ENCODE measurements at places on chromosomes 5 and 9.

- DNase-seq = no peak
These were observed 87.6 kb downstream of the MAP1B start for GRCh38 chr5:72194846-72195245.

GRCh38 chr5:1768283-1769000 lies 31.2 kb downstream of the MRPL36 start:
- DNase-seq = no peak

DNA sequence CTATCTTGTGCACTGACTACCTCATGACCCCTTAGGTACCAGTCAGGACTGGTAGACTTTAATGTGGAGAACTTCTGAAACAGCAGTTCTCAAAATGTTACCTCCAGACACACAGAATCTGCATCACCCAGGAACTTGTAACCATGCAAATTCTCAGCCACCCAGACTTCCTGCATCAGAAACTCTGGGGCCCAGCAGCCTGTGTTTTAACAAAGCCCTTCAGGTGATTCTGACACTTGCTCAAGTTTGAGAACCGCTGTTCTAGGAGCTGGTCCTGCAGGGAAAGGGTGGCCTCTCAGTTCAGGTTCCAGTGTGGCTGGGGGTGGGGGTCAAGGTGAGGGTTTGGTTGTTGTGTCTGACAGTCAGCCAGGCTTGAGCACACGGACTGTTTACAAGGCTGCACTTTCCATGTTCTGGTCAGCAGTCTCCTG lies 28.4 kb downstream of the ZFP62 start:
- no peak for DNase-seq

GRCh38 chr5:135971701-135972100 lies 16.9 kb upstream of the LECT2 start:
- DNase-seq = no peak

- peak; percentile 94 for DNase-seq
These were observed 1.7 kb downstream of the DBN1 start for GRCh38 chr5:177471610-177472356.

DNA sequence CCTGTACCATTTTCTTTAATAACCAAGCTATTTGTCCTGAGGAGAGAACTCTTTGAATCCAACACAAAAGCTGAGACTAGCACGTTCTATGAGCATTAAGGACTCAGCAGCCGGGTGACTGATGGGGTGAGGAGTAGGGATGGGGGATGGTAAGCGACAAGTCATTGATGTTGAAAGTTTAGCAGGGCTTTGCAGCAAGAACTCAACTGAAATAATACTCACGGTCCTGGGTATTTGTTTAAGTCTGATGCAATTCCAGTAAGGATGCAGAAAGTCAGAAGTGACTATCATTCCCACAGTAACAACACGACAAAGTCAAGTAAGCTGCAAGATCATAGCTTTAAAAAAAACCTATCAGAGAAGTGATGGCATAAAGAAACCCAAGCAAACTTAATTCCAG lies 131.1 kb downstream of the ACTL7B start:
- DNase-seq = peak; percentile 16

- DNase-seq = no peak
These were observed 25.0 kb upstream of the CCL28 start for GRCh38 chr5:43437062-43437660.

DNA sequence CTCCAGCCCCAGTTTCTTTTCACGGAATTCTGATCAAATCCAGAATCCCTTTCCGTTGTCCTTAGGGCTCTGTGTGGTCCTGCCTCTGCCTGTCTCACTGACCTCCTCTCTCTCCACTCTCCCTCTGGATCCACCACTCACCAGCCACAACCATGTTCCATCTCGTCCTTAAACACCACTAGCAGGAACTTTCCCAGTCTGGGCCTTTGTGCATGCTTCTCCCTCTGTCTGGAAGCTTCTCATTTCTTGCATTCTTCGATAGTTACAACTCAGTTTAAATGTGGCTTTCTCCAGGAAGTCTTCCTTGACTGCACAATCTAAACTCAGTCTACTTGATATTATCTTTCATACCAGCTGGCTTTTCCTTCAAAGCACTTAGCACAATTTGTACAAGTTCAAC lies 117.7 kb upstream of the MSX2 start:
- DNase-seq = no peak

GRCh38 chr9:132456241-132456640 lies 46.2 kb downstream of the CFAP77 start:
- peak; percentile 28 for DNase-seq

GRCh38 chr5:145495196-145495595 lies 339.9 kb downstream of the PRELID2 start:
- no peak for DNase-seq

DNA sequence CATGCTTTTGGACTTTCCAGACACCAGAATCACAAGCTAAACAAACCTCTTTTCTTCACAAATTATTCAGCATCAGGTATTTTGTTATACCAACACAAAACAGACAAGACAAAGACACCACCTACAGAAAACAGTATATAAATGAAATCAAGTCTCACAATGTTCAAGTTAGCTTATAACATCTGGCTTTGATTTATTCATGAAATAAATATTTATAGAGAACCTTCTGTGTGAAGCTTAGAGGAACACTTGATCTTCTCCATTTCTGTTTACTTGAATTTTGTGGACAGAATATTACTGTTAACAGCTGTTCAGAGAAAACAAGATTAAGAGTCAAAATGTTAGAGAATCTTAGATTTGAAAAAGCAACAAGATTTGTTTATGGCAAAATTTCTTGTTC lies 137.4 kb upstream of the PRR16 start:
- peak; percentile 12 for DNase-seq

GRCh38 chr5:72480841-72481240 lies 26.4 kb downstream of the ZNF366 start:
- DNase-seq = peak; percentile 19

- DNase-seq = no peak
These were observed 86.0 kb upstream of the CTSL start for GRCh38 chr9:87639949-87640348.

- DNase-seq = no peak
These were observed 932.5 kb upstream of the WWC1 start for GRCh38 chr5:167358868-167359492.

DNA sequence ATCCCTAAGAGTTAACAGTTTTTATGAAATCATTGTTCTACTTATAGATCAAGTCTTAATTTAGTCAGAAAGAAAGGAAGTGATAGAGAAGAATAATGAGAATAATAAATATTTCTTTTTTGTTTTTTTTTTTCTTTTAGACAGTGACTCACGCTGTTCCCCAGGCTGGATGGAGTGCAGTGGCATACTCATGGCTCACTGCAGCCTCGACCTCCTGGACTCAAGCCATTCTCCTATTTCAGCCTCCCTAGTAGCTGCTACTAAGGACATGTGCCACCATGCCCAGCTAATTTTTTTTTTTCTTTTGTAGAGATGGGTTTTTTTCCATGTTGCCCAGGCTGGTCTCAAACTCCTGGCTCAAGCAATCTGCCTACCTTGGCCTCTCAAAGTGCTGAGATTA lies 11.0 kb downstream of the IFNA21 start:
- peak; percentile 41 for DNase-seq

- DNase-seq = peak; percentile 12
These were observed 82.5 kb downstream of the PSD2 start for GRCh38 chr5:139878093-139878492.

- peak; percentile 88 for DNase-seq
These were observed 394.8 kb downstream of the NR2F1-AS1 start for GRCh38 chr5:93186076-93186682.

DNA sequence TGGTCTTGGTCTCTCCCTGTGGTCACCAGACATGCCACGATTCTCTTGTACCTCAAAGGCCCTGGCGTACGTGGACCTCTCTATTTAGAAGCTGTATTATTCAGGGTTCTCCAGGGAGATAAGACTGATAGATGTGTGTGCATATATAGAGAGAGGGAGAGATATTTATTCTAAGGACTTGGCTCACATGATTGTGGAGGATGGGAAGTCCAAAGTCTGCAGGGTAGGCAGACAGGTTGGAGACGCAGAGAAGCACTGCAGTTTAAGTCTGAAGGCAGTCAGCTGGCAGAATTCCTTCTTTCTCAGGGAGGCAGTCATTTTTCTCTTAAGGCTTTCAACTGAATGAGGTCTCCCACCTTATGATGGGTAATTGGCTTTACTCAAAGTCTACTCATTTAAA lies 16.3 kb downstream of the C9orf57 start:
- DNase-seq = no peak

DNA sequence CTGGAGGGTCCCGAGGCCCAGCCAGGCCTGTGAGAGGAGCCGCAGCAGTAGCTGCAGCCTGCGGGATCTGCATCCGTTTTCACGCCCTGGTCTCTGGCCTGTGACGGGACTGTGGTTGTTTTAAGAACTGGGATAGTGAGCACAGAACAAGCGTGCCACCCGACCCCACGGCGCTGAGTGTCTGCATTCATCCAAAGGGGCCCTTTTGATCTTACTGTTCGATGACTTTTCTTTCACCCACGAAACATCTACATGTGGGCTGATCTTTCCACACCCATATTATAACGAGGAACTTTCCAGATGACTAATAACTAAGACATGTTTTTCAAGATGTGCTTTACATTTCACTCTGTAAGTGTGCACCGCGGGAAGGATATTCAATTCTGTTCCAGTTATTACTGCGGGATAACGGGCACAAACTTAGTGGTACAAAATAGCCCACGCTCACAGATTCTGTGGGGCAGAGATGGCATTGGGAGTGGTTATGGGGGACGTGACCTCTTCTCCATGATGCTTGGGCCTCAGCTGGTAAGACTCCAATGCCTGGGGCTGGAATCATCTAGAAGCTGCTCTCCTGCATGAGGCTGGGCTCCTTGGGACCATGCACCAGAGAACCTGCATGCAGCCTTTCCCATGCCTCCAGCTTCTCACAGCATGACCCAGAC lies 165.0 kb downstream of the SYK start:
- peak; percentile 44 for DNase-seq

- no peak for DNase-seq
These were observed 355.1 kb upstream of the DAB2 start for GRCh38 chr5:39779831-39780230.

- DNase-seq = no peak
These were observed 34.7 kb downstream of the RNF145 start for GRCh38 chr5:159174511-159175168.

DNA sequence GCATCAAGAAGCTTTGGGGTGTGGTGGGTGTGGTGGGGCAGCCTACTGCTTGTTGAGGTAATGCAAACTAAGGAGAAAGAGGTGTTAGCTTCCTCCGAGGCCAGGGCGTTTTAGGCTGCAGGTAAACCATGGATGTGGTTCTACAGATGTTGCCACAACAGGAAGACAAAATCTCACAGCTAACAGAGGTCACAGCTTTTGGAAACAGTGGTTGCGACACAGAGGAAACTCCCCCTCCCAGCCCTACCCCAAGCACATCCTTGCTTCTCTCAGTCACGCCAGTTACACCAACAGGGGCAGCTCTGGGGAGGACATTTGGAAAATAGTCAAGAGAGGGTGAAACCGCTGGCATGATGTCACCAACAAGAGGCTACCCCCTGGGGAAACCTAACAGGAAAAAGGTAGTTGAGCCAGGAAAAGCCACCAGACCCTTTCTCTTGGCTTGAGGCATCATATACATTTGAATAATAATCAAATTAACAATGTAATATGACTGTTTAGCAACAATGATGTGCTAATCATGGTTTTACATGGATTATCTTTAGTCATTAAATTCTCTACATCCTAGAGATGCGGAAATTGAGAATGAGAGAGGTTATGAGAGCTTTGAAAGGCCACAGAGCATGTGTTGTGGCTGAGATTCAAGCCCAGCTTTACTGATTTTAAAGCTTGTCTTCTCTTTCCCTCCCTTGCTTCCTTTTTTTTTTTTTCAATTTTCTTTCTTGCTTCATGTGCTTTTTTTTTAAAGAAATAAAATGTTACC lies 82.2 kb upstream of the IL12B start:
- DNase-seq = no peak

DNA sequence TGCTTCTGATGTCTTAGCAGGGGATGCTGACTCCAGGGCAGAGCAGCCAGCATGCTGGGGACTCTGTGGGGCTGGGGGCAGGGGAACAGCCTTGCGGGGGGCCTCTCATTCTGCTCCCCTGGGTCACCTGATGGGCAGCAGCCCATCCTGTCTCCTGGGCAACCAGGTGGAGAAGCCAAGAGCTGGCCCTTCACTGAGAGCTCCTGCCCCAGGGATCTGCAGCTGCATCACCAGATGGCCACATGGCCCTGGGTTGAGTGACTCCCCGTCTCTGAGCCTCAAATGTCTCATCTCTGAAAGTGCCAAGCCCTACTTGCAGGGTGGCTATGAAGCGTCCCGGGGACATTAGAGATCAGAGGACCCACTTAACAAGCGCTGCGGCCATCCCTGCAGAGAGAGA lies 49.1 kb downstream of the LRSAM1 start:
- DNase-seq = no peak

- DNase-seq = no peak
These were observed 93.8 kb upstream of the PPP1R26 start for GRCh38 chr9:135385793-135386192.
